Effector CD4-positive, alpha-beta T cell (primary cell): ENCODE measurements at places on chromosomes 5 and 9.

DNA sequence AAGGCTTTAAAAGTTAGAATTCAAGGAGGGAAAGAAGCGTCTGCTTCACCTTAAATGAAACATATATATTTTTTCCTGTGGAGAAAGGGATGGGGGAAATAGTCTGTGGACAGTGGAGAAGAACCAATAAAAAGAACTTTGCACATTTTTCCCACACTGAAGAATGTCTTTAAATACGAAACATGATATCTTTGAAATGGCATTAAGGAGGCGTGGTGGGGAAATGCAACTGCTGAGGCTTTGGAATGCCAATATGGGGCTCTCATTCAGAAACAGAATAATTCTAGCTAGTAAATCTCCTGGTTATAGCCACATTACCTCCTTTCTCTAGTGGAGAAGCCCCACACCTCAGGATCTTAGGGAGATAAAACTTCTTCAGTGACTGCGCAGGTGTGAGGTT is 46.8 kb downstream of the TNC start:
- DNase-seq, result no peak

DNA sequence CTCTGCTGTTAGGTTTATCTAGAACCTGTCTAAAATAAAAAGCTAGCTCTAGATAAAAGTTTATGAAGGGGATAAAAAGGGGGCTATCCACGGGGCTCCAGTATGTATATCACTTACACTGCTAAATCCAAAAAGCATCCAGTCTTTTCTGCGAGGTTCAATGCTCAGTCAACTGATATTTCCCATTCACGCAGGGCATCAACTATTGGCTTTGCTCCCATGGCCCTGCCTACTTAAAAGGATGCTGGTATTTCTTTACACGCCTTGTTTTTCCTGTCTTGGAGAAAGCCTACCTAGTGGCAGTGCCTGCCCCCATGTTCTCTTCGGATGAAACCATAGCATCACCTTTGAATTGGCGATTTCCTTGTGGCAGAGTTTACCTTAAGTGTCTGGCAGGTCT is 8.1 kb downstream of the SPRY4 start:
- DNase-seq, result no peak

- DNase-seq, result no peak
These were observed 585.7 kb downstream of the ACTL7B start for GRCh38 chr9:108270051-108270450.

- no peak for DNase-seq
These were observed 349.9 kb downstream of the PIK3R1 start for GRCh38 chr5:68565427-68565826.

GRCh38 chr5:2281446-2281845 is 398.7 kb upstream of the IRX4 start:
- no peak for DNase-seq

- DNase-seq, result no peak
These were observed 3.6 kb downstream of the NFIB start for GRCh38 chr9:14310311-14310710.

- no peak for DNase-seq
These were observed 711.5 kb downstream of the CETN3 start for GRCh38 chr5:89698028-89698427.

GRCh38 chr9:137813167-137813566 is 64.4 kb upstream of the CACNA1B start:
- no peak for DNase-seq

DNA sequence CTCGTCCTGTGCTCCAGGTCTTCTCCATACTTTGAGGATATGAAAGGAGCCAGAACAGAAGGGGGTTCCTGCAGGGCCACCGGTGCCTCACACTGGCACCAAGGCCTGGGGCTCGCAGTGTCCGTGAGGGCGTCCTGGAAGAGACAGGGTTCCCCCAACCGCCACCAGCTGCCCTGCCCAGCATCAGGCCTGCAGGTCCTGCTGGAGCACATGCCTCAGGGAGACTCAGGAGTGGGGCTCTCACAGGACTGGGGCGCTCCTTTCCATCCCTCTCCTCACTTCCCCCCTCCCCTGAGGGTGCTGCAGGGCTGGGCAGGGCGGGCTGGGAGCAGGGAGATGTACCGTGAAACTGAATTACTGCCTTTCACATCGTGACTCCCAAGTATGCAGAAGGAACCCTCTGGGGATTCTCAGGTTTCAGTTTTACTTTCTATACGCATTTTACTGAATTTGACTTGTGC is 31.7 kb downstream of the CEP72 start:
- DNase-seq, result no peak

DNA sequence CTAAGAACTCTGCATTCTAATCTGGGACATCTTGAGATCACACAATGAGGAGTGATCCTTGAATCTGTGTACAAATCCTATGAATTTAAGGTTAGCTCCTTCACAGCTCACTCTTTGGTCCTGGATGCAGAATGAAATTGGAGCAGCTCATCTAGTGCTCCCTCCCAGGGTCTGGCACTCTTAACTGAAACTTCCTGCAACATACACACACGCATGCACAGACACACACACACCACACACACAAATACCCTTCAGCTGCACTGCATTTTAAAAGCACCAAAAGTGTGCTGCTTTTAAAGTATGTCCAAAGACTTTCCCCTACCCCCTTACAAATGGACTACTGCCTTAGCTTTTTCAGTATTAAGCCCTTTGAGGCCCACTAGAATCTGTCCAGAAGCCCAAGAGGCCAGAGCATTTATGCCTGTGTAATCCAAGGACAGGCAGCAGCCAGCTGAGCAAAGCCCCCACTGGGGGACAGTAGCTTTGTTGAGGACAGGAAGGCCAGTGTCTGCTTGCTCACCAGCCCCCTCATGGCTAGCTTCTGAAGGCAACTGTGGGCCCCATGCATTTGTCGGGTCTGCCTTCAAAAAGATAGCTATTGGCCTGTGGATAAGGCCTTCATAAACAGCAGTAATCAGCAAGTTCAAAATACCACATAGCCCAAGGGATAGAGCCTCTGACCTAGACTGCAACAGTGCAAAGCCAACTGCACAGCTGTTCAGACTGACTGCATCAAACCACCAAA is 43.6 kb downstream of the CDO1 start:
- no peak for DNase-seq

DNA sequence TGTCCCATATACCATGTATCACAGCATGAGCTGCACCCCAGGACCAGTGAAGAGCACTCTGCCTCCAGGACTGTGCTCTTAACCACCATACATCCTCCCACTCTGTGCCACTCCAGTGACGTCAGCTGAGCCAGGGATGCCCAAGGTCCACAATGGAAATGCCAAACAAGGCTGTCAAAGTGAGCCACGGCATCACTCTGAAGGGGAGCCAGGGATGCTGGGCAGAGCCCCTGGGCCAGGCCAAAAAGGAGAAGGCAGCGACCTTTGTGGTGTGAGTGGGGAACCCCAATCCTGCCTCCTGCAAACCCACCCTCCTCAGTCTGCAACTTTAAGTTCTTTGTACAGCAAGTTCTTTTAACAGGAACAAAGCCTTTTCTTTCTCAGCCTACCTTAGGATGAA is 242.7 kb downstream of the SYK start:
- no peak for DNase-seq

DNA sequence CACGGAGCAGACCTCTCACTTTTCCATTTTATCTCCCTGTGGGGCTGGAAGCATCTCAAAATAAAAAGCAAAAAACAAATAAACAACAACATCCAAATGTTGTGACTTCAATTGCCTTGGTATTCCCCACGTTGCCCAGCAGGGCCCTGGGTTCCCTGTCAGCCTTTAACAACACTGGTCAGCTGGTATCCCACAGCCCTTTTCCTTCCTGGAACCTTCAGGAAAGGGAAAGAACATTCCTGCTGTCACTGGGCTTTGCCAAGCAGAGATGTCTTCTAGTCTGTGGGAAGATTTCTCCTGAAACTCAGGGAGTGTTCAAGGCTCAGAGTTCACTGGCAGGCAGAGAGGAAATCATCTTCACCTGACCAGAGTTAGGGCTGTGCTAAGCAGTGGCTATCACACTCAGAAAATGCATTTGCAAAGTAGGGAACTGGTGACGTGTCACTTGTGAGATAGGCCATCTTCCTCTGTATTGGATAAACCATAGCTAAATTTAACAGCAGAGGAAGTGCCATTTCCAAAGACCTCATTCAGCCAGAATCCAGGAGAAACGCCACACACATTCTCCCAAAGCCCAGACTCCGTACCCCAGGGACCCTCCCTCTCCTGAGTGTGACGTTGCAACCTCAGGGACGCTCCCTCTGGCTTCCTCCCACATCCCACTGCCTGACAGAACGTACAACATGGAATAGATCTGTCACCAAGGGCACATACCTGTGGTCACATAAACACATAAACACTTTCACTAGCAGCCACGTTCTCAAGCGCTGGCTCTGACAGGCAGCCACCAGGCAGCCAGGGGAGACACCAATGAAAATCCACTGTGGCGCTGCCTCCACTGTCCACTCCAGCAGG is 274.0 kb upstream of the DAPK1 start:
- DNase-seq, result no peak

GRCh38 chr5:39132128-39132447 is 57.9 kb upstream of the RICTOR start:
- no peak for DNase-seq

DNA sequence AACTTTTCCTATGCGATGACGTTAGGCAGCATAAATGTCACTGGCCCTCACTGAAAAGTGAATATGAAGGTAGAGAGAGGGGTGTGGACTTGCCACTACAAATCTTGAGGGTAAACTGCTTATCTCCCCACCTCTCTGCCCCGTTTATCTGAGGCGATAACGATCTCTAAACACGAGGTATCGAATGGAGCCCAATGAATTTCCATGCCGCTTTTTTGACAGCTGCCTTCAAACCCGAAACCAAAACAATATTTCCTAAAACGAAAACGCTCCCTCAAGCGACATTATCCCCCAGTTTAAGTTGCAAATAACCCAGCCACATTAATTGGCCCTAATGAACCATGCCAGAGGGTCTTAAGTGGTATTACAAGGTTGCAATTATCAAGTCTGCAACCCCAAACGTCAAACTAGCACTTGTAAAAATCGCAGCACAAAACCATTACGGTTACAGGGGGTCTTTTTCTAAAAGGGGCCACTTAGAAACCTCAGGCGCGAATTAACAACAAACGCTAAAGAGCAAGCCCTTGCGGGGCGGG is 1.4 kb downstream of the NR3C1 start:
- peak; percentile 16 for DNase-seq

GRCh38 chr9:33143241-33143661 is 23.9 kb downstream of the B4GALT1 start:
- DNase-seq, result no peak

DNA sequence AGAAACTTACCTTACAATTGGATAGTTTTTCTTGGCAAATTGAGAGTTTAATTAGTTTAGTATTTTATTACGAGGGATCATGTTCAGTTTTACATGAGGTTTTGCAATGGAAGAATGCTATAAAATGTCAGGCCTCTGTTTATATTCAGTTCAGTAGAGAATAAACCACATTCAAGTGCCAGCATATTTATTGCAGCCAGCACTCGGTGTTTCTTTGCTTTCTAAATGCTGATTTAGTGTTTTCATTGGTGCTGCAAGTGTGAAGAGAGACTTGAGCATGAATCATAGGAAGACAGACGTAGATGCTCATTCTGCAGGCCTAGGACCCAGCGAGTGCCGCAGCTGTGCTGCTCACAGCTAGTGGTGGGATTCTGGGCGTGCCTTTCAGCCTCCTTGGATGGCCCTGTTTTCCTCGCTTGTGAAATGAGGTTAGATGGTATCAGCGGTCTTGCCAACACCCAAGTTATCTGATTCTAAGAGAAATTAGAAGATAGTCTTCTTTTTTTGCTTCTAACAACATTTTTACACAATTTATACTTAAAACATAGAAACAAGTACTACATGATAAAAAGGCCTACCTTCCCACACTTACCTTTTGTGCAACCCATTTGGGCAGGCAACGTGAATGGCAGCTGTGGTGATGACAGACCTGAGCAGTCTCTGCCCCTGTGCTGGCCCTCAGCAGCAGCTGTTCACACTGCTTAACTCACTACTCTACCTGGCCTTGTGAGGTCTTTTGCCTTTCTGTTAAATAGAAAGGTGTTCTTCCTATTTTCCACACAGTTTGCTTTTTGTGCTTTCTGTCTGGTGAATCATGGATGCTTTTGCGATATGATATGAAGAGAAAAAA is 26.8 kb upstream of the TNFAIP8 start:
- peak; percentile 69 for DNase-seq

DNA sequence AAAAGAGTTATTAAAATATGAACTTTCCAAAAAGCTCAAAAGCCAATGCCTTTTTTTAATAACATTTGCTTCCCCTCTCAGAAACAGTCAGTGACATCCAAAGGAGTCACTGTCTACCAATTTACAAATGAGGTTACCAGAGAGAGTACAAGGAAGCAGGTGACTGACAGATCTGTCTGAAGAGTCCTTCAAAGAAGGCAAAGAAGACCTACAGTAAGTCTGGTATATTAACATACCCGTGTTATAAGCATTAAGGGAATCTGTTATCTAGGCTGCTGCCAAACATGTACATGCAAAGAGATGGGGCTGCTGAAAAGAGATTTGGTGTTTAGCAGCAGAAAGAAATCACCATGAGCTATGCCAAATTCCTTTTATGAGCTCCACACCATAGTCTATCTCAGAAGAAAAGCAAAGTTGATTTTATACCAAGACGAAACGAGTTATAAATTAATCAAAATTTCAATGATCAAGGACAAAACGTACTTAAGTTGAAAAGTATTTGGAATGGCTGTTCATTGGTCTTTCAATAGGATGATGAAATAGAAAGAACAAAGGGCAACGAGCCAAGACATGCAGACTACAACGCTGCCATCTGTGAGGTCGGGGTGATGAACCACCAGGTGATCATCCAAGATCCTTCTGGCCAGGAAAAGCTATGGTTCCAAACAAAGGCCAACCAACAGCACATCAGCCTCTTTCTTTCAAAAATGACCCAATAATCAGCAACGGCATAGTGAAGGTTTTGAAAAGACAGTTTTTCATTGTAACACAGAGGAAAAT is 8.1 kb downstream of the PRELID2 start:
- no peak for DNase-seq

GRCh38 chr9:88310310-88310980 is 77.8 kb upstream of the SPIN1 start:
- DNase-seq, result no peak

GRCh38 chr5:34858790-34859189 is 19.8 kb downstream of the TTC23L start:
- DNase-seq, result no peak

DNA sequence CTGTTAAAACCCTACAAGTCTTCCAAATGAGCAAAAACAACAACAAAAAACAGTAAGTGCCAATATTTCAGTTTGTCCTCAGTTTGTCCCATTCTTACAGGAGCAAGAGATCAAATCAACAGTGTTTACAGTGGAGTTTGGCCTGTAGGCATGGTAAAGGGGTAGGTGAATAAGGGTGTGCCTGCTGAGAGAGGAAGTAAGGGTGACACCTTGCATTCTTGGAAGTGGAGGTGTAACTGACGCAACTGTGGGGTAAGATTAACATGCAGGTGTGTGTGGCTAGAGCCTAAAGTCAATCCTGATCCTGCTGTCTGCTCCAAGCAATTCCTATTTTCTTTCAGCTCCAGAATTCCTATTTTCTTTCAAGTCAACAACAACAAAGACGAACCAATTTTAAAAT is 43.4 kb downstream of the PFDN1 start:
- DNase-seq, result no peak

DNA sequence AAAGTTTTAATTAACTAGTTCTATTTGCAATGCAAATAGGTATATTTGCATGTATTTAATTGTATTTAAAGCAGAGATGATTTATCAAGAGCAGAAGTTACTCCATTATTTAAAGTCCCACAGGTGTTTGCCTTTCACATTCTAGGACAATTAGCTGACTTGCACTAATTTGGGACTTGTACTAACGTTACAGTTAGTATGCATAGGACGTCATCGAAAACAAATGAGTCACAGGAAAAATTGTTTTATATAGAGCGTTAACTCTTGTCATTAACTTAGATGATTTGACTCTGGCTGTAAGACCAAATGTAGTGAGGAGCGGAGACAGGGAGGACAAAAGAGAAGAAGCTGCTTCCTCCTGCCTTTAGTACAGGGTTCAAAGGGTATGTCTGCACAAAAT is 126.1 kb upstream of the IFNE start:
- DNase-seq, result no peak
